Hepatocyte (in vitro differentiated cells): ENCODE measurements at places on chromosomes 5 and 9. TPM values are rescaled to one million over a fixed set of nuclear protein-coding genes. Genes with fewer than 3 reads are reported as not detected.

GABRB2 gene
- total RNA-seq: 0.08 and 0.53 TPM in 2 replicates

DNA sequence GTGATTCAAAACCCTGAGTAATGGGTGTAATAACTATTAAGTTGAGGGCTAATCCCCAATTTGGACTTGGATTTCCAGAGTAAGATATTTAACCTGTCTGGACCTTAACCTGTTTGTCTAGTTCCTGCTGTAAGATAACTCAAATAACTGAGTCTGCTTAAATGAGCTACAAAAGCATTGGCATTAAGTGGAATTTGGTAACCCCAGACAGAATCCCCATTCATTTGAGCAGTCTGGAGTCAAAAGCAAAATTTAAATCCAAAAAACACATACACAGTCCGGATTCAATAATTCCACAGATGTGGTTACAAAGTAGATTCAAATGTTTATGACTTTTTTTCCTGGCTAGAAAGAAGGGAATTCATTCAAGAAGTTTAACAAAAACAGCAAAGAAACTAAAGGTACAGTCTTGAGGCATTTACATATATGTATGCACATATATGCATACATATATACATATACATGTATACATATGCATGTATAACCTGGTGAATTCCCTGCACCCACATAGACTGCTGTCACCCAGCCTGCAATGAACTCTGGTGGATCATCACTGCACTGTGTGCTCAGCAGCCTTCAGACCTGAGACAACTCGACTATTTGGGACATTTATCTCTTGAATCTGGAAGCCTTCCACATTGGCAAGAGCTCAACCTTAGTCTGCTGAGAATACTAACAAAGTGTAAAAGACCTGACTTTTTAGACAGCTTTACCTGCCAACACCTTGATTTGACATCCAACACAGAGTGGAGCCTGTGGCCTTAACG lies 205.4 kb downstream of the LURAP1L start:
- DNase-seq: no peak
- no peak overlapping the region for H3K27ac ChIP-seq
- H3K36me3 ChIP-seq: no peaks in the 10 kb centered on the region
- H3K27me3 ChIP-seq: no peaks in the 10 kb centered on the region

- peak; percentile 27 for DNase-seq
- peaks cover 100% of the 10 kb centered on the region for H3K27me3 ChIP-seq
- H3K27ac ChIP-seq: no peak overlapping the region
Measured at GRCh38 chr5:135534609-135535419, 950 bp downstream of the NEUROG1 start.

FOXD4L6 gene
- not detected in 2 replicates for total RNA-seq

GRCh38 chr5:162573758-162574157 lies 506.2 kb downstream of the GABRG2 start:
- H3K27ac ChIP-seq: no peak overlapping the region
- DNase-seq: no peak
- H3K4me3 ChIP-seq: no peak overlapping the region
- no peaks in the 10 kb centered on the region for H3K27me3 ChIP-seq

- H3K4me1 ChIP-seq: no peaks in the 10 kb centered on the region
- H3K27me3 ChIP-seq: no peaks in the 10 kb centered on the region
- no peak overlapping the region for H3K27ac ChIP-seq
- no peak overlapping the region for H3K4me3 ChIP-seq
Measured at GRCh38 chr5:50733741-50734140, 67.3 kb downstream of the PARP8 start.
